ENCODE measurements at places on chromosomes 1 and 21.

GRCh38 chr1:10617931-10618885 lies 143.5 kb downstream of the PEX14 start:
- no peak for DNase-seq

- DNase-seq, result no peak
Observed at GRCh38 chr1:172254521-172255222, 165.8 kb upstream of the C1orf105 start.

DNA sequence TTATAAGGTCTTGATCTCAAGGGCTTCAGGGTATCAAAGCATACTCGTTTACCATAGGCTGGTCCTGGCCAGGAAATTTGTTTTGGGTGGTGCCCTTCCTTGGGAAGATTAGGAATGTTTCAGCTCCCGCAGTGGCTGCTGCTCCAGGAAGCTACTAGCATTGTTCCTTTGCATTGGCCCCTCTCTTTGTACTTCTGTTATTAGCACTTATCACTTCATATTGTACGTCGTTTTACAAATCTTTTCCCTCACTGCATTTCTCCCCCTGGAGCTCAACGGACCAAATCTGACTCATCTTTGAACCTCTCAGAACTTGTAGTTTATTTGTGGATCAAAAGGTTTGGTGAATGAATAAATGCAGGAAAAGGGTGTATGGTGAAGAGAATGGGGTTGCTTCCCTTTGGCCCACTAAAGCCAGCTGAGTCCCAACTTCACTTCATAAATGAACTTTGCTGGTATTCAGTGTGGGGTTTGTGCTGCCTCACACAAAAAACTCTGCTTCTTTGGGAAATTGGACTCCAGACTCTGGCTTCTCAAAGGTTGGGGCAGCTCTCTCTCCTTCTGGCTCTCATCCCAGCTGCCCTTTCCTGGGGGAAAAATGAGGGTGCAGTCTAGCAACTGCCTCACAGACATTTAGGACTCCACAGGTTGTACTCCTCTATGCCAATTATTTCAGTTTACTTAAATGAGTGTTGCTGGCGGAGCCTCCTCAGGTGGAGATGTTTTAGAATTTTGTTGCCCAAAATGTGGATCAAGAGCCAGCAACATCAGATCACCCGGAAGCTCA lies 5.9 kb downstream of the GNAT2 start:
- DNase-seq, result no peak

DNA sequence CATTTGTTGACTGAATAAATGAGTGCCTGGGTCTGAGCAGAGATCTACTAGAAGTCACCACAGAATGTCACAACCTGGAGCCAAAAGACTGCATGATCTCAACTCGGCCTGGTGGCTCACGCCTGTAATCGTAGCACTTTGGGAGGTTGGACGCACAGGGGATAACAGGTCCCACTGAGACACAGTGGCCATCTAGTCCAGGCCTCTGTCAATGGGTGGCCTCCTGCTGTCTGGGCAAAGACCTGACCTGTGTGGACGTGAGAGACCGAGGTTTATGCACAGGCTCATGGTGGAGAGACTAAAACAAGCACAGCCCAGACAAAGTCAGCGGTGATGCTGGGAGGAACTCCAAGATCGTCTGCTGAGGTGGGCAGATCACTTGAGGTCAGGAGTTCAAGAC lies 103.0 kb upstream of the BACE2 start:
- DNase-seq, result no peak

DNA sequence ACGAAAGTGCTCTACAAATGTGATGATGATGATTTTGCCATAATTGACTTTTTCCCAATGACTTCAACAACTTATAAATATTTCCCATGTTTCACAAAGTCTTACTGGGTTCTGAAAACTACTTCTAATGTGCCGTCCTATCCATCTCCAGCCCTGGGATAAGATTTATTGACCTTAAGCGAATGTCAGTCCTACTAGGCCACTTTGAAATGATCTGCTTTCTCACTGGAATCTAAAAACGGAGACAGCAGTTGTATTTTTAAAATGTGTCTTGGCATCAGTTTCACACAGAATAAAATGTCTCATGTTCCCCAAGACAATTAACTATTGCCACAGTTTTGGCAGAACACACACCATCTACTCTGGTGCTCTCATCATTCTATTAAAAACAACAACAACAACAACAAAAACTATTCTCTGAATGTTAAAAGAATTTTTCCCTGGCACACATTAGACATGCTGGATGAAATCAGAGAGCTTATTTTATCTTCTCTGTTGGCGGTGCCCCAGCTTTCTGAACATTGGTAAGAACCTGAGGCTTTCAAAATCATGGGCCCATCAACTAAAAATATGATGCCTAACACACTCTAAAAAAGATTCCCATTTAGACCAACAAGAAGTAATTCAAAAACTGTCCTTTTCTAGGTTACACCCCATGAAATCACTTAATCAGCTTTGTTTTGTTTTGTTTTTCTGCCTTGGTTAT lies 23.1 kb upstream of the DNASE2B start:
- DNase-seq, result no peak

- no peak for DNase-seq
Observed at GRCh38 chr1:183812686-183813569, 8.0 kb downstream of the RGL1 start.

DNA sequence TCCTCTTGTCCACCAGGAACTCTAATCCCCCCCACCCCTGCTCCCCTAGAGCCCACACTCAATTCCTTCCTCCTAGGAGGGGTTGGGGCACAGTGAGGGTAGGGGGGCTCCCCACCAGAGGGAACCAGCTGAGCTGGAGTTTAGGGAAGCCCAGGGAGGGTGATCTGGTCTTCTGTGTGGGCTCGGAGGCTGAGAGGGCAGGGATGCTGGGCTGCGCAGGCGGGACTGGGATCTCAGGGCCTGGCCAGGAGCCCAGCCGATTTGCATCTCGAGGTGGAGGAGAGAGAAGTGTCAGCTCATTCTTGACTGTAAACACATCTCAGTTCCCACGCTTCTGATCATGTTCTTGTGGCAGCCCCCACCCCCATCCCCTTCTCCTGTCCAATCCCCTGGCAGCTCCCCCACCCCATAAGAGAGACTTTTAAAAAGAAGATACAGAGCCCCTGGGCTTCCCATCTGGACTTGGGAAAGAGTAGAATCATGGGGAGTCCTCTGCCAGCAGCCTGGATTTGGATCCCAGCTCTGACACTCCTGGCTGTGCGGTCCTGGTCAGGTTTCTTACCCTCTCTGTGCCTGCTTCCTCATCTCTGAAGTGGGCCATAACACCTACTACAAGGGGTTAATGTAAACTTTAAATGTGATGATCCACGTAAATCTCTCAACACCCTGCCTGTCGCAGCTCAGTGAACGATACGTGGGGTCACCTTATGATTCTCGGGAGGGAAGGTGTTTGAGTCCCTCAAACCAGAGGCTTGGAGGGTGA lies 6.6 kb downstream of the PEAR1 start:
- no peak for DNase-seq

DNA sequence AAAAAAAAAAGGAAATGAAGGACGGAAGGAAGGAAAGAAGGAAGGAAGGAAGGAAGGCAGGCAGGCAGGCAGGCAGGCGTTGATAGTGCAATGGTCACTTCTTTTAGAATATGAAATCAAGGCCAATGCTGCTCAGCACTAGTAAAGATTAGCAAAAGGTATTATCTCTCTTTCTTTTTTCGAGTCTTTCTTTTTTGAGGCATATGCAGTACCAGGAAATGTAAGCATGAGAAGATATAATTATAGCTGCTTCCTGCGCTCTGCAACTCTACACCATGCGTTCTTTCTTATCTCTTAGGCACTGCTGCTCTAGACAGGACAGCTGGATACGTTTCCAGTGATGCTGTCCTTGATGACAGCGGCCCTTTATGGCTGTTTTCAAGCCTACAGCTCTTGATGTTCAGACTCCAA lies 1512.5 kb upstream of the B3GALT2 start:
- no peak for DNase-seq

GRCh38 chr1:186888367-186888766 lies 59.6 kb downstream of the PLA2G4A start:
- DNase-seq, result no peak
